ENCODE measurements at places on chromosomes 1 and 21.

DNA sequence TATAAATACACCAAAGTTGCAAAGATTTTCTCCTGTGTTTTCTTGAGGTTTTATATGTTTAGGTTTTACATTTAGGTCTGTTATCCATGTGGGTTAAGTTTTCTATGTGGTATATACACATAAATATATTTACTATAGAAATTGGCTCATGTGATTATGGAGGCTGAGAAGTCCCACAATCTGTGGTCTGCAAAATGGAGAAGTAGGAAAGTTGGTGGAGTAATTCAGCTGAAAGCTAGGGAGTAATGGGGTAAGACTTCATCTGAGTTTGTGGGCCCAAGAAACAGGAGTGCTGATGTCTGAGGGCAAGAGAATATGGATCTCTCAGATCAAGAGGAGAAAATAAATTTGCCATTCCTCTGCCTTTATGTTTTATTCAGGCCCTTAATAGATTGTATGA, 146.0 kb downstream of the GPATCH2 start:
- DNase-seq = no peak

GRCh38 chr1:70899735-70900134, 147.9 kb downstream of the PTGER3 start:
- no peak for DNase-seq

GRCh38 chr21:42195378-42196031, 23.4 kb upstream of the ABCG1 start:
- DNase-seq = peak; percentile 79

DNA sequence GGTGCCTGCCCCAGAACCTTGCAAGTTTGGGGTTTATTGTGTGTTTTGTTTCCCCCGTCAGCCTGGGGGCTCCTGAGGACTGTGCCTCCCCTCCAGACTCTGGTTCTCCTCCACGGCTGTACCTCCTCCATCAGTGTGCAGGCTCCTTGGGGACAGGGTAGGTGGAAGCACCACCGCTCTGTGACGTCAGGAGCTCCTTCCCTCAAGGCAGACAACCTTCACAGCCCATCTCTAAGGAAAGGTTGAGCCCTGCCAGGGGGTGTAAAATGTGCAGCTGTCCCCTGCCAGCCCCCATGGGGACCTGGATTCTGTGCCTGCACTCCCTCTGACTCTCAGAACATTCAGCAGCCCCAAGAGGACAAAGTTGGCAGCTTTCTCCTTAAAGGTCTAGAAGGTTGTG, 465 bp upstream of the HSPB7 start:
- DNase-seq = no peak

GRCh38 chr1:159915571-159916241, 9.6 kb downstream of the TAGLN2 start:
- DNase-seq = no peak

DNA sequence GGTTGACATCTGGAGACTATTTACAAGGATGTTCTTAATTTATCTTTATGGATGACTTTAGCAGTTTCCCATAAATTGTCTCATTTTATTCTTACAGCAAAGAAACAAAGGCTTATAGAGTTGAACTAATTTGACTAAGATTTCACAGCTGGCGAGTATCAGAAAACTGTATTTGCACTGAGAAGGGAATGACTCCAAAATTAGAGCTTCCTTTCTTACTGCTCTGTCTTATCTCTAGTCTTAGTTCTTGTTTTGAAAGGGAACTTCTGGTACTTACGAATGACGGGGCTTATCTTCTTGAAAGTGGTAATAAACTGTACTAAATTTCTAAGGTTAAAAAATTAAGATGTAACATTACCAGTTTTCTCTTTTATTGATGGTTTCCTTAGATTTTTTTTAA, 13.6 kb downstream of the CNST start:
- no peak for DNase-seq

- peak; percentile 63 for DNase-seq
These were observed 716.2 kb downstream of the NCAM2 start for GRCh38 chr21:21714426-21714825.

DNA sequence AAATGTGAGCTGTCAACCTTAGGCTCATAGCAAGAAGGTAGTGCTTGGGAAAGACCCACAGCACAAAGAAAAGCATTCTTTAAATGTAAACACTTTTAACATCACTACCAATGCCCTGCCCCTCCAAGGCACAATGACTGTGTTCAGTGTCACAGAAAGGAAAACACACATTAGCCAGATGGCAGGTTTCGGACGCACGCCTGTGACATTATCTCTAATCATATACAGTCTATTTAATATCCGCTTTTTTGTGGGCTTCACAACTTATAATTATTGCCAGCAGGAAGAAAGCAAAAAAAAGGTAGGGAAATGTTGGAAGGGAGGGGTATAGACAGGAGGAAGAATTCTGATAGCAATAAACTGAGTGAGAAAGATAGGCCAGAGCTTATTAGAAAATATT, 112.4 kb upstream of the BEND5 start:
- no peak for DNase-seq

DNA sequence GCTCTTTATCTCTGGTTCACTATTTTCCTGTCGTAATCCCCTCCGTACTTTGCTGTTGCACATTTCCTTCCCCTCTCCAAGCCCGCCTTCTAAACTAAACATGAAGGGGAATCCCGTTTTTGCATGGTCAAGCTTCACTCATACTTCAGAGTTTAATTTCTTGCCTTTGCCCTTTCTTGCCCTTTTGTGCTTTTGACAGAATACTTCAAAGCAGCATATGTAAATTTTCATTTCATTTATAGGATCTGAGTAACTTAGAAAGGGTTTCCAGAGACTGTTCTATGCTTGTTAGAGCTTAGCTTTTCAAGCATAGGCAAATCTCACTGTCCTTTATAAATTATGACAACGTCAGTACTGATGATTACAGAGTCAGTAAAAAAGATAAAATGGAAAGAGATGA, 27.7 kb downstream of the SPATA45 start:
- DNase-seq = peak; percentile 47

GRCh38 chr1:17183388-17184160, 21.4 kb upstream of the PADI1 start:
- DNase-seq = no peak

- DNase-seq = no peak
These were observed 35.2 kb upstream of the SERBP1 start for GRCh38 chr1:67465375-67465774.

DNA sequence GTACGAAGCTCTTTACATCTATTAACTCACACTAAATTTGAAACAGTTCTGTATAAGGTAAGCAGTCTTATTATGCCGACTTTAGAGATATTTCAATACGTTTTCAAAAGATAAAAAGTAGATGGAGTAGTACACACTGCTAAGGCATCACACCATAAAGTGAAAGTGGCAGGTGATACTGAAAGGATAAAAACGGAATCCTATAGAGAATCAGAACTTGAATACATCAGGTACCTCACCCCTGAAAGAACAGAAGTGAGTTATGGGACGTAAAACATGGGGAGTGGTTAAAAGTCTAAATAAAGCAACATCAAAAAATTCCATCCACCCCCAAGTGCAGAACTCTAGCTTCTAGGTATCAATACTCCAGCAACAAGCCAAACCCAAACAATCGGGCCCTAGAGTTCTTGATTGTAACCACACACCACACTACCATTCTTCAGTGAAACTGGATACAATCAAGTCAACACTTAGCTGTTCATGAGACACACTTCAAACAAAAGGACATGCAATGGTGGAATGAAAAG, 142.6 kb downstream of the SMYD3 start:
- DNase-seq = no peak

GRCh38 chr1:56321150-56321490, 258.2 kb downstream of the PLPP3 start:
- DNase-seq = no peak

DNA sequence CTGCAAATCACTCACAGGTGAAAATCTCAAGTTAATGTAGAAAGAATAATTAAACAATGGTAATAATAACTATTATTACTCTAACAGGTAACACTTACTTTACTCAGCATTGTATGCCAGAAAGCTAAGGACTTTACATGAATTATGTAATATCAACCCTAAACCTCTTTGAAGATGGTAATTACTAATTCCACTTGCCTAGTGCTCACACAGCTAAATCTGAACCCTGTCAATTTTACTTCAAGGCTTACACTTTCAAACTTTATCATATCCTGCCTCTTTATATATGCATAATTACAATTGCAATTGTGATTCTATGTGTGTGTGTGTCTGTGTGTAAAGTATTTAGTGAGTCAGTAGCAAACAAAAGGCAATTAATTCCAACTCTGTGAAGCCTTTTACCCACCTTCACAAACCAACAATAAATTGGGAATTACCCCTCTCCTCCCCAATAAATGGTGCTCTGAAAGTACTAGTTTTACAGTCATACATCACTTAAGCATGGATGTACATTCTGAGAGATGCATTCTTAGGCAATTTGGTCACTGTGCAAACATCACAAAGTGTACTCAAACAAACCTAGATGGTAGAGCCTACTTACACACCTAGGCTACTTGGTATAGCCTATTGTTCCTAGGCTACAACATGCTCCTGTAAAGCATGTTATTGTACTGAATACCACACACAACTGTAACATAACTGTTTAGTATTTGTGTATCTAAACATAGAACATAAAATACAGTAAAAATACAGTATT, 5.9 kb downstream of the ZNF644 start:
- peak; percentile 63 for DNase-seq

DNA sequence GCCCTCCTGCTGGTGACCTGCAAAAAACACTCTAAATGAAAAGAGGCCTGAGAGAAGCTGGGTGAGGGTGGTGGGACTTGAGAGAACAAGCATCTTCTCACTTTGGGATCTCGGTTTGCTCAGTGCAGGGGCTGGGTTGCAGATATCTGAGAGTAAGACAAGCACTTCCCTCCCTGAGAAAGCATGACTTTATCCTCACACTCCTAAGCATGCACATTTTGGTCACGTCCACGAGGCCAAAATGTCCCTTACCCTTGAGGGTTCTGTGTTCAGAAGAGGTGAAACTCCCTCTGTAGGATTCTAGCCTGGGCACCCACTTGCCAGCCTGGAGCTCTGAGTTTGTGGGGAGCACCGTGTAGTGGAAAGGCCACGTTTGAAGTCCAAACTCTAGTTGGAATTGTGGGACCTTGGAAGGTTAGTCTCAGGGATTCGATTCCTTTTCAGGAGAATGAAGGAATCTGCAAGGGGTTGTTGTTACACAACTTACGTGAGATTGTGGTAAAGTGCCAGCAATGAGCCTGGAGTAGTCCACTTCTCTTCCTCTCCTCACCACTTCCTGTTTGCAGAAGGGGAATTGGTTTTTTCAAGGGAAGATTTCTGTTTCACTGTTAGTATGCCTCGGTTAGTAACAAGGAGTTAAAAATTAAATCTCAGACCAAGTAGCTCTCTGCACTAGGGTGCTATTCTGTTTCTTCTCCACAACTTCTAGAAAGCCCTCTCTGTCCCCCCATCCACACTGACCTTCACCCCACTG, 3.0 kb downstream of the FCAMR start:
- peak; percentile 35 for DNase-seq

DNA sequence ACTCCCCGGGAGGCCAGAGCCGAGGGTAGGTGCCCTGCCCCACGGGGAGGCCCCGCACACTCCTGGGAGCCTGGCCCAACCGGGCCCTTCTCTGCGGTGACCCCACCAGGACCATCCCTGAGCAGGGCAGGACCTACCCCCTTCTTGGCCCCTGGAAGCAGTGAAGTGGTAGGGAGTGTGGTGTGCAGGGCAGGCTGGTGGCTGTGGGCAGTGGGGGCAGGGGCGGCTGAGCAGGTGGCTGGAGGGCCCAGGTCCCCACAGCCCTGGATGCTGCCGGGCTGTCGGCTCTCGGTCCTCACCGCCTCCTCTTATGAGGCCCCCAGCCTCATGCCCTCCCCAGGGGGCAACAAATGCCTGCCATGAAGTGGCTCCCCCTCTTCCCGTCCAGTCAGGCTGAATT, 19.5 kb downstream of the PLCH2 start:
- no peak for DNase-seq

DNA sequence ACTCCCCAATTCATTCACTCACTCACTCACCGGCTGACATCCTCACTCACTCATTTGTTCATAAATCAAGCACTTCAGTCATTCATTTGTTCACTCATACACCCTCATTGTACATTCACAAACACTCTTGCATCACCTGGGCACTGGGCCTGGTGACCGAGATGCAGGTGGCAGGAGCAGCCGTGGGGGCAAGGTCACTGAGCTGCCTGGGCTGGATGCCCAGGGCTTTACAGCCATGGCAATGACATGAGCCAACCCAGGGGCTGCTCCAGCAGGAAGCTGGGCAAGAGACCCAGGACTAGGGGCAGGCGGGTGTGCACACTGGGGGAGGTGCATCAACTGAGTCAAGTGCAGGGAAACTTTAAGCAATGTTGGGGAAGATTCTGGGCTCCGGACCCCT, 113.6 kb upstream of the IGSF21 start:
- DNase-seq = no peak

GRCh38 chr1:64624808-64625207, 120.1 kb upstream of the RAVER2 start:
- DNase-seq = no peak

- peak; percentile 41 for DNase-seq
These were observed 31.4 kb downstream of the CLCA1 start for GRCh38 chr1:86499987-86500593.

- DNase-seq = peak; percentile 89
These were observed at the start of gene CFAP45 for GRCh38 chr1:159900086-159900680. TSS of gene CFAP45 (minus strand) at chr1:159900165. CDS start at chr1:159900098, 67 bp downstream.

DNA sequence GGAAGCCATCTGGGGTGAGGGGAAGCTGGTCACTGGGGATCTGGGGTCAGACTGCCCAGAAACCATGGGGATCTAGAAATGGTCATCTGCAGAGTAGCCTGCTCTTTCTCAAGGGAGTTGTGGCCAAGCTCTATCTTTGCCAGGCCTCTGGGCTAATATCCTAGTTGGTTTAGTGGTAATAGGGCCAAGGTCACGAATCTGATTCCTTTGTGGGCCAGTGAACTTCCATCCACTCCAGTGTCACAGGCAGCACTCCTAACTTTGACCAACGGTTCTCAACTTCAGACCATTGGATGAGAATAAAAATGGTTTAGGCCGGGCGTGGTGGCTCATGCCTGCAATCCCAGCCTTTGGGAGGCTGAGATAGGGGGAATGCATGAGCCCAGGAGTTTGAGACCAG, 28.1 kb upstream of the PPP2R5A start:
- DNase-seq = no peak

- DNase-seq = peak; percentile 29
These were observed 283.9 kb downstream of the DPYD start for GRCh38 chr1:97636941-97637340.

- DNase-seq = peak; percentile 62
These were observed 174.9 kb downstream of the DPYD start for GRCh38 chr1:97745912-97746311.

- peak; percentile 11 for DNase-seq
These were observed 94.6 kb downstream of the KCNJ15 start for GRCh38 chr21:38351176-38351959.

- no peak for DNase-seq
These were observed 10.2 kb upstream of the ADCY10 start for GRCh38 chr1:167924102-167924501.

GRCh38 chr1:26263212-26263611, 16.7 kb upstream of the SH3BGRL3 start:
- DNase-seq = no peak

All from cardiac fibroblast (primary cell).